Fibroblast of the aortic adventitia (primary cell): ENCODE measurements at places on chromosomes 12 and 14.

DNA sequence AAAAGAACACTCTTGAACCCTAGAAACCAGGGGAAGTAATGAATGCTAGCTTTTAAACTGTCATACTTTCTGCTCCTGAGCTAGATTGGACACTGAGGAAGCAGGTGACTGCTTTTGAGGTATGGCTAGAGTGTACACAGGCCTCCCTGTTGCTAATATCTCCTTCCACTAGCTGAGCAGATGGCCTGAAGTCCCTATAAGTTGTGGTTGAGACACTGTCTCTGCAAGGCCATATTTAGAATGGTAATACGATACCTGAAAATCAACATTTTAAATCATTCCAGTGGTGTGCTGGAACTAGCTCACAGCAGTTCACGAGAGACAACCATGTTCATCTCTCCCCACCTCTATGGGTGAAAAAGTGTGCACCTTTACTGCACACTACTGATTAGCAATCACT, 46.4 kb upstream of the BMP4 start:
- DNase-seq: no peak

- peak; percentile 93 for DNase-seq
Observed at GRCh38 chr12:25789541-25789944, 168.9 kb upstream of the RASSF8 start.

- DNase-seq: peak; percentile 27
Observed at GRCh38 chr14:69013943-69014782, 35.1 kb upstream of the ACTN1 start.

DNA sequence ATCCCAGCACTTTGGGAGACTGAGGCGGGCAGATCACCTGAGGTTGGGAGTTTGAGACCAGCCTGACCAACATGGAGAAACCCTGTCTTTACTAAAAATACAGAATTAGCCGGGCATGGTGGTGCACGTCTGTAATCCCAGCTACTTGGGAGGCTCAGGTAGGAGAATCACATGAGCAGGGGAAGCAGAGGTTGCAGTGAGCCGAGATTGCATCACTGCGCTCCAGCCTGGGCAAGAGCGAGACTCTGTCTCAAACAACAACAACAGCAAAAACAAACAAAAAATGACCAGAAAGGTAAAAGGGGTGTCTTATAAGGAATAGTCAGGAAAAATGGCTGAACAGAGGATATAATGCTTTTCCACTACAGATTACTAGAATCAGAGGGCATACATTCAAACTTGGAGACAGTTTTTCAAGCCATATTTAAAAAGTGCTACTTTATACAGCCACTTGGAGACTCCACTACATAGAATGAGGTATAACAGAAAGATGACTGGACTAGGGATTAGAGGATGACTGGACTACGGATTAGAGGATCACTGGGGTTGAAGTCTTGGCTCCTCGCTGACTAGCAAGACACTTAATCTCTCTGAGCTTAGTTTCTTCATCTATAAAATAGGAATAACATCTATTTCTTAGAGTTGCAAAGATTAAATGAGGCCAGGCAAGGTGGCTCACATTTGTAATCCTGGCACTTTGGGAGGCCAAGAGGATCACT, 4.9 kb upstream of the CS start:
- DNase-seq: no peak

- DNase-seq: no peak
Observed at GRCh38 chr14:69505338-69506240, 21.1 kb downstream of the PLEKHD1 start.

DNA sequence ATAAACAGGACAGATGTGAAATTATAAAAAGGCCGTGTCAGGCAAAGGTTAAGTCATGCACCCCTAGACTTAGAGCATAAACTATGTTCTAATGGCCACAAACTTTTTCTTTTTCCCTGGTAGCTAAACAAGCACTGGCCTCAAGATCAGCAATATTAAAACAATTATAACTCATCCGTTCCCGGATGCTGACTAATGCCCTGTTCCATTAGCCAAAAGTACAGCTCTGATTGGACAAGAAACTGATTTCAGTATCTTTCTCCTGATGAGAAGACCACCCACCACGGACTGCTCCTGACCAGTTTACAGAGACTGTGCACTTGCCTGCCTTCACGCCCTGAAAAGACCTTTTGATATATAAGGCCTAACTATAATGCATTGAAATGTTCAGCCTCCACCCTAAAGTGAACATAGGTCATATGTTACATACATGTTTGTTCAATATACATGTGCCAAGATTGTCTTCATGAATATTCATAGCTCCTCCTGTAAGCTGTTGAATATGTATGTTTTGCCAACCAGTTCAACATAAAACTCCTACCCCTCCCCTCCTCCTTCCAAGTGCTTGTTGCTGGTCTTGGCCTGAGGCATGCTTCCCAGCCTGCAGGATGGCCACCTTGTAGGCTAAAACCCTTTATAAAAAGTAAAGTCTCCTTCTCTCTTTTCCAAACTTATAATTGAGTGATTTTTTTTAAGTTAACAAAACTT, 162.0 kb downstream of the IPO8 start:
- peak; percentile 13 for DNase-seq

DNA sequence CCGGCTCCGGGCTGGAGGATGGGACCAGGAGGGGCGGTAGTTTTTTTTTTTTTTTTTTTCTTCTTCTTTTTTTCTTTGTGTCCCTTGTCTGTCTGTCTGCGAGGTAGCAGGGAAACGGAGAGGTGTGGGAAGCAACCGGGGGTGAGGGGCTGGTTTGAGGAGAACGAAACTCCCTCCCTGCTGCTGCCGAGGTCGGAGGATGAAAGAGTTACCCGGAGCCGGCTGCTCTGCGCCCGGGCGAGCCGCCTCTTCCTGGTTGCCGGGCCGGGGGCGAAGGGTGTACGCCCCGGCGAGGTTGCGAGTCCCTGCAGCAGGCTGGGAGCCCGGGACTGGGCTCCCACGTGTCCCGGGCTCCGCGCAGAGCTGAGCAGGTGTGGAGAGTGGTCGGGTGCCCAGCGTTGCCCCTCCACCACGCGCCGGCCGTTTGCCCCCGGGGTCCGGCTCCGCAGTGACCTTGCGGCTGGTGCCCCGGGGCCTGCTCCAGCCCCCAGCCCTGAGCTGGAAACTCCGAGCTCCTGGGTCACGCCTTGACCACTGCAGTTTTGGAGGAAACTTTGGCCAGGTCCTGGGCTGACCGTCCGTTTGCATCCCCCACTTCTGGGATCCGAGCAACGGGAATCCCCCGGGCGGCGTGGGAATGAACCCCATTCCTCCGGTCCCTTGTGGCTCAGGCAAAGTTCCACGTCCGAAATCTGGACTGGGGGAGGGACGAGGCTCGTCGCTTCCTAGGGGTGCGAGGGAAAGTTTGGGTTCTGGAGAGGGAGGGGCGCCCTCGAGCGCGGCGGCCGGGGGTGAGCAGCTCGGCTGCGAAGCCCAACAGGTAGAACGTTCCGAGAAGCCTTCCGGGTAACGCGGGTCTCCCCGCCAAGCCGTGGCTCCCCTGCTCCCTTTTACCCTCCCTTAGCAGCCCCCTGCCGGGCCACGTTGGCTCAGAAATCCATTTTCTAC, 1.3 kb downstream of the CHST11 start:
- DNase-seq: peak; percentile 14
